Activated naive CD8-positive, alpha-beta T cell treated with anti-CD3 and anti-CD28 coated beads for 36 hours (primary cell): ENCODE measurements at places on chromosomes 5 and 9.

DNA sequence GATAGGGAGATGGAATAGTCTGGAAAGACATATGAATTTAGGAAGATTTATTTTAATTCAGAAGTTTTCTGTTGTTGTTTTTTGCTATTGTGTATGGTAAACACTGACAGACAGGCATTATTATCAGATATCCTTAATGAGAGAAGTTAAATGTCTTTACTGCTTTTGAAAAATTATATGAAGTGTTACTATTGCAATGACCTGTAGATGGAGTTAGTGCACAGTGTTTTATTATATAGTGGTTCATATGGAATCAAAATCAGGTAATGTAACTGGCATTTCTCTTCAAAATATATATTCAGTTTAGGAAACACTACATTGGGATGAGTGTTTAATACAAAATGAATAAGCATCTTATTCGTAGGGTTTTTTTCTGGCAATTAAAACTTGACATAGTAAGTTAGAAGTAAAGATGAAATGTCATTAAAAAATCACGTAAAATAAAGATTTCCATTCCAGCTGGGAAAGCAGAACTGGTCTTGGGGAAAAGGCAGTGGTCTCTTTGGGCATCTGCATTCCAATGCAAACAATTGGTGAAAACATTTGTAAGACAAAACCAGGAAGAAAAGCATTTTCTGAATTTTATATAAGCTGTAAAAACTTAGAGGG lies 3.9 kb downstream of the GABRA1 start:
- DNase-seq = no peak

DNA sequence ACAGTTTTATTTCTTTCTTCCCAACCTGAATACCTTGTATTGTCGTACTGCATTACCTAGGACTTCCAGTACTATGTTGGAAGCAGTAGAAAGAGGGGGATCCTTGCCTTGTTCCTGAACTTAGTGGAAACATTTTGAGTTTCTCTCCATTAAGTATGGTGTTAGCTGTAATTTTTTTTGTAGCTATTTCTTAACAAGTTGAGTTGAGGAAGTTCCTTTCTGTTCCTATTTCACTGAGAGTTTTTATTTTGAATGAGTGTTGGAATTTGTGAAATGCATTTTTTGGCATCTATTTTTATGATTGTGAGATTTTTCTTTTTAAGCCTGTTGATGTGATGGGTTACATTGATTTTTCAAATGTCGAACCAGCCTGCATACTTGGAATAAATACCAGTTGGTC lies 49.0 kb downstream of the FSD1L start:
- no peak for DNase-seq

GRCh38 chr5:120091376-120091948 lies 372.6 kb upstream of the PRR16 start:
- DNase-seq = no peak

DNA sequence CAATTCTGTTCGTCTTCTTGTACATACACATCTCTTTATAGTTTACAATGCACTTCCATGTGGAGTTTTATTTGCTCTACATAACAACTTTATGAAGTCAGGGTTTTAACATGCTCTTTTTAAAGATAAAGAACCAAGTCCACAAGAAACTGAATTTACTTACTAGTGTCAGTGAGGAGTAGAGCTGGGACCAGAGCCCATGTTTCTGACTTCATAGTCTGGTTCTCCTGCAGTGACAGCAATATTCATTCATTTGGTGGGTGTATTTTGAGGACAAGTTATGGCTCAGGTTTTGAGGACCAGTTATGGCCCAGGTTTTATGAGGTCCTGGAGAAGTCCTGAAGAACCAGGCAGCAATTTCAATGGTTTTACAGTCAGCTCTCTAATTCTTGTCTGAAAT lies 481.9 kb upstream of the TNC start:
- no peak for DNase-seq

- no peak for DNase-seq
Observed at GRCh38 chr5:168273056-168273980, 18.1 kb upstream of the WWC1 start.

DNA sequence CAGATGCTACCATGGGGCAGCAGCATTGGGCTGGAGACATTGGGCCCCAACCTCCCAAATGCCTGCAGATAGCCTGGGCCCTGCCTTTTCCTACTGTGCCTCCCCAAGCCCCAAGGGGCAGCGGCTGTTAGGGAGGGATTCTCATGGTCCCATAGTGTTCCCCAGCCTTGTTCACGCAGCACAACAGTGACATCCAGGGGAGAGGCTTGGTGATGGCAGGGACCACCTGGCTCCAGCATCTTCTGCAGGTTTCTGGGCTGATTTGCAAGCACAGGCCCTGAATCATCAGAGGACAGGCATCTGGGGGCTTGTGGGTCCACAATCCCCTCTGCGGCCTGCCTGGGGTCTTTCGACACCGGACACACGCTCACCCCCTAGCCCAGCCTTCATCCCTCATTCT lies 354.6 kb downstream of the SLIT3 start:
- DNase-seq = peak; percentile 15

DNA sequence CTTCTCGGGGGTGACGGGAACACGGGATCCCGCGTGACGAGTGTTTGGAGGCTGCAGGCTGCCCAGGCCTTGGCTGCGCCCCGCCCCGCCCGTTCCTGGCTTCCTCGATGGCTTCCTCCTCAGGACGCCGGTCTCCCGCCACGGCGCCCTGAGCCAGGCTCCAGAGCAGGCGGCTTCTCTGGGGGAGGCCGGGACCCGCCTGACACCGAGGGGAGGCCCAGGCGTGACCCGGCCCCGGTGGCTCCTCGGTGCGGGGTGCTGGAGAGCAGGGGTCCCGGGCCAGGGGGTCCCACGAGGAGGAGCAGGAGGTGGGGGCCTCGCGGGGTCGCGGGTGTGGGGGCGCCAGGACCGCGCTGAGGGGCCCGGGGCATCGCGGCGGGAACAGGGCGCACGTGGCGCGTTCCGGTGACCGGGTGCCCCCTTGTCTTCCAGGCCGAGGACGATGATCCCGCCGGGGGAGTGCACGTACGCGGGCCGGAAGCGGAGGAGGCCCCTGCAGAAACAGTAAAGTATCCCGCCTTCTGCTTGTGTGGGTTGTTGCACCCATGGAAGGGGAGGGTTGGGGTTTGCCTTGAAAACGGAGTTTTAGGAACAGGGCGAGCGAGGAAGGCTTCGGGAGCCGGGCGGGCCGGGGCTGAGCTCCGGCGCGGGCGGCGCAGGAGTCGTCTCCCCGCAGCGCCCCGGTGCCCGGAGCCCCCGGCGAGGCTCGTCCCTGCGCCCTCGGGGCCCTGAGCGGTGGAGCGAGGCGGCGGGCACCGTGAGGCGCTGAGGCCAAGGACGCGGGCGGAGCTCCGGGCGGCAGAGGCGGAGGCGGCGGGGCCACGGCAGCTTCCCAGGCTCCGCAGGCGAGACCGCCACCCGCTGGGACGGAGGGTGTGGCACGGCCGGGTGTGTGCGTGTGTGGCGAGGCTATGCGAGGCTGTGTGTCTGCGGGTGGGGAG lies 22.2 kb downstream of the AHRR start:
- DNase-seq = peak; percentile 77

GRCh38 chr9:97474372-97474925 lies 27.0 kb upstream of the TMOD1 start:
- no peak for DNase-seq

DNA sequence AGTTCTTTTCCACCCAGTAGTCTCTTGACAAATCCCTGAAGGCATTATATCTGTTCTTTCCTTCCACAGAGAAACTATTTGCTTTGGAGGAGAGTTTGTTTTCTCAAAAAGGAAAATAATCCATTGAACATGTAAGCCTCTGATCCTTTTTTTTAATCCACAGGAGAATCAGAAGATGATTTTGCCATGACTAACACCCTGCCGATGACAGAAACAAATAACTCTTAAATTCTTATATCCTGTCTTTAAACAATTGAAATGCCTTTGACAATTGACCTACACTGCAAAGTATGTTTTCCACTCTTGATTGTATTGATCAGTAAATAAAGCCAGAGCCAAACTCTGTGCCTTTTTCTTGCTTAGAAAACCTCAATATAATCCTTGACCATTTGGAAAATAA lies 666.4 kb upstream of the CTNND2 start:
- DNase-seq = no peak

GRCh38 chr5:80713631-80714030 lies 58.8 kb upstream of the DHFR start:
- no peak for DNase-seq

DNA sequence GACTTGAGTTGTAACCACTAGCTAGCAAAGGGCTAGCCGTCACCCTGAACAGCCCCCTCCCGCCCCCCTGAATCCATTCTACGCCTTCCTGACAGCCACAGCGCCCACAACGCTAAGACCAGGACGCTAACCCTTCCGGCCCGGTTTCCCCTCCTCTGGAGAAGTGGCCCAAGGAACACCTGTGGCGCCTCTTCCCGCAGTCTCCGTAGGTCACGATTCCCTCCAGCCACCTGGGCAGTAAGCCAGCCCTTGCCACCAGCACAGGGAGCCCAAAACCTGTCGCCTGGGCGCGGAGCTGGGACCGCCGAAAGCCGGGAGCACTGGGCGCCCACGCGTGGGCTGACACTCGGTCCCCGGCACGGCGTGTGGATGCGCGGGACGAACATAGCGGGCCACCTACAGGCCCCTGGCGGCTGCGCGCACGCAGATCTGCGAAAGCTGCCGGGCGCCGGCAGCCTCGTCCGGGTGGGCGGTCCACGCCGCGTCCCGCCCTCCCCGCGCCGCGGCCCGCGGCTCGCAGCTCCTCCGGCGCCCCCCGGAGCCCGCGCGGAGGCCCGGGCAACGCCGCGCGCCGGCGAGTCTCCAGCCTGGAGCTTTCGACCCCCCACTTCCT lies 596 bp downstream of the IRF1 start:
- peak; percentile 60 for DNase-seq

- DNase-seq = no peak
Observed at GRCh38 chr9:35935755-35936509, 22.0 kb downstream of the OR2S2 start.

DNA sequence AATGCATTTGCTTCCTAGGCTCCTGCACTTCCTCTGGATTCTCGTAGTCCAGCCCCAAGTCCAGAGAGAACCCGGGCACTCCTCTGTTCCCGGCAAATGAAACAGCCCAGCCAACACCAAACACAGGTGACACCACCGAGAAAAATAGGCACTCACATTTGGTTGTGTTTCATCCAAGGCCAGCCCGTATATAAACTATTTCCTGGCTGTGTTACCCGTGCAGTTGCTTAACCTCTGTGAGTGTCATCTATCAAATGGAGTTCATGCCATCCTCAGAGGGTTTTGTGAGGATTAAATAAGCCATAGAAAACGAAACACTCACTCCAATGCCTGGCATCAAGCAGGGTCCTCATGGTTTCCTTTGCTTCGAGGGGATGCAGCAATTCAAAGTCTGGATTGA lies 115.2 kb downstream of the BOD1 start:
- DNase-seq = no peak

DNA sequence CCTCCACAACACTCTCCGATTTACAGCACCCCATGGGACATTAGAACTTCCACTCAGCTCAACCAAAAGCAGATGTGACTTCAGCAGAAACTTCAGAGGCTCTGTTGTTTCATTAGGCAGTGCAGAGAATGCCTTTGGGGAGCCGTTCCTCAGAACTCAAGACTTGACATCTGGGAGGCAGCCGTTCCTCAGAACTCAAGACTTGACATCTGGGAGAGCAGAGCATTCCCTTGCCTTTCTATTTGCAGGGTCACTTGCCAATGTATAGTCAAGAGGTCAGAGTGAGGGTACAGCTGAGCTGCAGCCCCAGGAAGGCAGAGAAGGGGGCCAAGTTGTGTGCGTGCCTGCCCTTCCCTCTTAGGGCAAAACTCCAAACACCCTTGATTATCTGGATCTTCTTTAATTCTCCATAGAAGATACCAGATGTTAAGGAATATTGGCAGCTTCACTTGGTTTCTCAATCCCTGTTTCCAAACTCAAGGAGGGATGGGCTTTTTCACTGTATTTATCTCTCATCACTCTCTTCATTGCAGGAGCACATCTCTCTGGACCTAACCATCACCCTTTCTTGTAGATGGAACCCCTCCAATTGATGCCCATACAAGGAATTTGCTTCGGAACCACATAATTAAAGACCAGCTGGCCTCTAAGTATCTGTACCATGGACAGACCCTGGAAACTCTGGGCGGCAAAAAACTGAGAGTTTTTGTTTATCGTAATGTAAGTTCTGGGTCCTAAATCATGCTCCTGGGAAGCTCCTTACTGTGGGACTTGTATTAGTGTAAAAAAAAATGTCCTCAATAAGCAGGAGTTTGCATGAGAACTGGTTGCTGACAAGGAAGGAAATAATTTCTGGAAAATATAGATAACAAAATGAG lies 25.6 kb downstream of the TGFBI start:
- DNase-seq = no peak

DNA sequence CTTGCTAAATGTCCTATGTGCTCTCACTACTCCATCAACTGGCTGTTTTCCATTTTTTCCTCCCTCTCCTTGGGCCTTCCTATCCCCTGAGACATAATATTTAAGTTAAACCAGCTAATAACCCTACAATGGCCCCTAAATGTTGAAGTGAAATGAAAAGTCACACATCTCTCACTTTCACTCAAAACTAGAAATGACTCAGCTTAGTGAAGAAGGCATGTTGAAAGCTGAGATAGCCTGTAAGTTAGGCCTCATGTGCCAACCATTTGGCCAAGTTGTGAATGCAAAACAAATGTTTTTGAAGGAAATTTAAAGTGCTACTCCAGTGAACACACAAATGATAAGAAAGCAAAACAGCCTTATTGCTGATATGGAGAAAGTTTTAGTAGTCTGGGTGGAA lies 48.8 kb upstream of the CDH10 start:
- no peak for DNase-seq

DNA sequence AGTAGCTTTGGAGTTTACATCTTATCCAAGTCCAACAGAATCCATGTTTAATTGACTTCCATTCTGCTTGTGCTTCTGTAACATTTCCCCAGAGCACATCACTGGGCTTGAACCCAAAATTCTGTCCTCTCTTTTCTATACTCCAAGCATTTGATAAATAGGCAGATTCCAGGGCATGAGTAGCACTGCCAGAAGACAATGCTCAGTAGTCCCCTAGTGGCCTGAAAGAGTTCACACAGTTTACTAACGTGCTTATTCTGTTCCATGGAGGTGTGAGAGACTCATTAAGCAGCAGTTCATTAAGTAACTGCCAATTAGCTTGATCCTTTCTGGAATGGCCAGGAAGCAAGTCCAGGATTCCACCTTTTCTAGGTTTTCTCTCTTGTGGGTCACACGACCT lies 9.4 kb upstream of the GABRA6 start:
- no peak for DNase-seq

DNA sequence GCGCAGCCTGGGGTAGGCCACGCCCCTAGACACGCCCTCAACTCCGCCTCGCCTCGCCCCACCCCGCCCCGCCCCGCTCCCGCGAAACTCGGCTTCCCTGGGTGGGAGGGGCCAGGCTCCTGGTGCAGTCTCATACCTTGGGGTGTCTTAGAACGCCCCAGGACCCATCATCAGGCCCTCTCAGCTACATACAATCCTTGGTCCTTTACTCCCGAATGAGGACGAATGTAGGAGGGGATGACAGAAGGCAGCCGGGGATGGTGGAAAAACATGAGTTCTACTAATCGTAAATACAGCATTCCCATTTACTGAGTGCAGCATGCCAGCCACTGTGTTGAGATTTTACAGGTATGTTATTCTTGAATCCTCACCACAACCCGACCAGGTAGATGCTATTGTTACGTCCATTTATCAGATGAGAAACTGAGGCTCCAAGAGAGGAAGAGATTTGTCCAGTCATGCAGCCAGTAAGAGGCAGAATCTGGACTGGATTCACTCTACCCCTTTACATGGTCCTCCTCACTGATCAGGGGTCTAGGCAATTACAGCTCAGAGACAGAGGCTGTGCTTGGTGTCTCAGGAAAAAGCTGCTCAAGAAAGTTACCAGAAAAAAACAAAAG lies 6.8 kb downstream of the SH2D3C start:
- DNase-seq = no peak

- DNase-seq = no peak
Observed at GRCh38 chr5:127793879-127794278, 90.7 kb downstream of the CCDC192 start.
